Stimulated activated CD4-positive, alpha-beta T cell treated with anti-CD3 and anti-CD28 coated beads, Interleukin-1b, Interleukin-23, amount 100 ng/mL, for 1 hour (primary cell): ENCODE measurements at places on chromosomes 7 and 10.

DNA sequence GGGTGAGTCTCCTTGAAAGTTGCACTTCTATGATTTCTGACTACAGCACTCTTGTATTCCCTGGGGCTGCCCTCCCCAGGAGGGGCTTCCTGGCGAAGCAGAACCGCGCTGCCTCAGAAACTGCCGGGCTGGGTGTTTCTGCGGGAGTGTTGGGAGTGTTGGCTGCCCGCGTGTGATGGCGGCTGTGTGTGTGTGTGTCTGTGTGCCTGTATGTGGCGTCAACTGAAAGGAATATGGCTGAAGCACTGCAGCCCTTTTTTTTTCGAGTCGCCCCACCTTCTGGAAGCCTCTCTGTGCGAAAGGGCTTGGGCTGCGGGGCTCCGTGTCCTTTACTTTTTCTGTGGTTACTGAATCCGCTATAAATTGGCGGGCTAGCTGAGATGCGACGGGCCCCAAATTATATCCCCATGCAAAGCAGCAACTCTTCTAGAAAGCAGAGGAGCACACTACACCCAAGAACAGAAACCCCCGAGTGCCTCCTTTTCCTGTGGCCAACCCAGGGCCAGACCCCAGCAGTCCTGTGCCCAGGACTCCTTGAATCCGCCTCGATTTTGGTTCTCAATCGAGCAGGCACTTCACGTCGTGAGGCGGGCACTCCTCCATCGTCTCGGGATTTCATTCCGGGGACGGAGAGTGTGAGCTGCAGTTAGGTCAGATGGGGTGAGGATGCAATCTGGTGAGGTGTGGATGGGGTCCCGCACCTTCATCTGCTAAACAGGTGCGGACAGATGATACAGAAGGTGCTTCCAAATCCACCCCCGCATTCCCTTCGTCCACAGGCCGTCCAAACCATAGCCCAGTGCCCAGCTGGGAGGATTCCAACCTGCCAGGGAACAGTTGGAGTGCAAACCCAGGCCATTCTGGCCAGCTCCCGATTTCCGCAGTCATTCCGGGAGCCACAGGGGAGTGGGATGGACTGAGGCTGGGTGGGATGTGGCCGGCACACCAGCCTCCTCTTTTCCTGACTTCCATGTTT is 22.5 kb upstream of the ZNF273 start:
- no peak for DNase-seq

DNA sequence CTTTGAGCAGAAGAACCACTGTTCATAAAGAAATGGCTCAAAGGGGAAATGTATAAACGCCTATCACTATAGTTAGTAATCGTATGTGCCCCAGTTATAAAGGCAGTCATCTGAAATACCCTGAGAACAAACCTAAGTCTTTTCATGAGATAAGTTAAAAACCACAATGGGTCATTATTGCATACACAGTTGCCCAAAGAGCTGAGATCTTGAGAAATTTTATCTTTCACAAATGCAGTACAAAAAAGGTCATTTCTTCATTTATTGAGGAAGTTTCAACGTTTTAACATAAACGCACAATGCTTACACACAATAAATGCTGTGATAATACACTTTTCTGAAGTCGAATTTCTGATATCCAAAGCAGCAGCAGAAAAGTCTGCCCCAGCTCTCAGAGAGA is 114.4 kb downstream of the MICU1 start:
- no peak for DNase-seq

DNA sequence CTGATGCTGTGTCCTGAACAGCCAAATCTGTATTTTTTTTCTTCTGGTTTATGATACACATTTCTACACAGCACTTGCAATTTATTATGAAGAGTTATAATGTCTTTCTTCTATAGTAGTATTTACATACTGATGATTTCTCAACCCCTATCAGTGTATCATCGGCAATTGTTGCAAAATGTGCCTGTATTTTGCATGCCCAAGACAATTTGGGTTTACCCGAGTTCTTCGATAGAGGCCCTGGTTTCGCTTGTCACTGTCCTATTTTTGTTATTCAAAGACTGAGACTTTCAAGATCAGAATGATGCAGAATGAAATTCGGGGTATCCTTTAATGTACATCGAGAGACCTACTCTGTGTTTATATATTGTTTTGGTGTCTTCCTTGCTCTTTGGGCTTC is 184.5 kb upstream of the PRSS58 start:
- no peak for DNase-seq

DNA sequence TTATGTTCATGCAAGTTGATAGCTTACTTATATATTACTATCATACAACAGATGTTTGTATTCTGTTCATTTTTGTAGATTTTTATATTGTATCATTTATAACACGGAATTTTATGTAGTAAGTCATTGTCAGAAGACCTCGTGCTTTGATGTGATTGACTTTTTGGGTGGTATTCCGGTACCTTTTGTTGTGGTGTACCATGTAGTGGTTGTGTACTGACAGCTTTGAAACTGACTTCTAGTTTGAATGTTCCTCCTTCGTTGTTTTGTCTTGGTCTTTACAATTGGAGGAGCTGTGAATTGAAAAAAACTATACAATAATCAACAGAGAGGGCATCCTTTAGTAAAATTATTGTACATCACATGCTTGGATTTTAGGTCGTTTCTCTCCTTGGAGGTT is 61.5 kb downstream of the WAC start:
- DNase-seq, result no peak

- DNase-seq, result no peak
Observed at GRCh38 chr7:83640240-83640639, 8.7 kb downstream of the SEMA3E start.

- no peak for DNase-seq
Observed at GRCh38 chr10:83432261-83433045, 706.9 kb upstream of the GHITM start.
